T-cell (primary cell): ENCODE measurements at places on chromosomes 12 and 14. TPM values are rescaled to one million over a fixed set of nuclear protein-coding genes. Genes with fewer than 3 reads are reported as not detected.

KRT80 gene
- not detected for total RNA-seq

GRCh38 chr12:85642808-85643207, 193.4 kb downstream of the RASSF9 start:
- DNase-seq = no peak

GRCh38 chr12:3293446-3294161, 197.4 kb upstream of the PRMT8 start:
- no peak for DNase-seq

- no peak for DNase-seq
Measured at GRCh38 chr12:44873898-44874297, 2.2 kb downstream of the NELL2 start.

GRCh38 chr12:49903700-49904423, at the start of gene FAIM2:
Gene FAIM2, minus strand, starts transcription at chr12:49903900. Its CDS starts 108 bp downstream, at chr12:49903792.
- no peak for DNase-seq

DPPA3 gene
- total RNA-seq = not detected

DNA sequence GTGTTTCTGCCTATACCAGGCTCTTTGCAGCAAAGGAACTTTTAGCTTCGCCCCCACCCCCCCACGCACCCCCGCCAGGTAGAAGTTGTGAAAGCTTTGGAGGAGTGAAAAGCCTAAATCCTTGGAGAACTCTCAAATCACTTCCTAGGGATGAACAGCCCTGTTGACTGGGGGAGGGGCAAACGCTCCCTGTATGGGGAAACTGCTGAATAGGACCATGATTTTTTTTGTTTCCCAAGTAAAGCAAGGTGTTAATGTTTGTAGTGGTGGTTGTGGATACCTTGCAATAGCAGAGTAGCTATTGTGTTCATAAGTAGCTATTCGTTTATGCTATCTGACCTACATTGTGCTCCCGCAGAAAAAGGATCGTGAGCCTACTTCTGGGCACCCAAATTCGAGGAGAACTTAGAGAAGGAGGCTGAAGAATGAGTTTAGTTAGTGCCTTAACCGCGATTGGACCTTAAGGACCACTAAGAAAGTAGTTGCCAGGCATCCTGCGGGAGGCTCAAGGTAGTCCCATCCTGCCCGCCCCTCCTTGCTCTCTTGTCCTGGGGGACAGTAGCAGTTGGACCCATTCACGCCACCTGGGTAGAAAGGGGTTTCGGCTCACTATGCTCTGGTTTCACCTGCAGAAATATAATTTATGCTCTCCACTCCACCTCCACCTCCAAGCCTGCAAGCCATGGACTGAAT, 901 bp upstream of the NFKBIA start:
- DNase-seq = no peak

NPAS3 gene
- total RNA-seq = not detected

DNA sequence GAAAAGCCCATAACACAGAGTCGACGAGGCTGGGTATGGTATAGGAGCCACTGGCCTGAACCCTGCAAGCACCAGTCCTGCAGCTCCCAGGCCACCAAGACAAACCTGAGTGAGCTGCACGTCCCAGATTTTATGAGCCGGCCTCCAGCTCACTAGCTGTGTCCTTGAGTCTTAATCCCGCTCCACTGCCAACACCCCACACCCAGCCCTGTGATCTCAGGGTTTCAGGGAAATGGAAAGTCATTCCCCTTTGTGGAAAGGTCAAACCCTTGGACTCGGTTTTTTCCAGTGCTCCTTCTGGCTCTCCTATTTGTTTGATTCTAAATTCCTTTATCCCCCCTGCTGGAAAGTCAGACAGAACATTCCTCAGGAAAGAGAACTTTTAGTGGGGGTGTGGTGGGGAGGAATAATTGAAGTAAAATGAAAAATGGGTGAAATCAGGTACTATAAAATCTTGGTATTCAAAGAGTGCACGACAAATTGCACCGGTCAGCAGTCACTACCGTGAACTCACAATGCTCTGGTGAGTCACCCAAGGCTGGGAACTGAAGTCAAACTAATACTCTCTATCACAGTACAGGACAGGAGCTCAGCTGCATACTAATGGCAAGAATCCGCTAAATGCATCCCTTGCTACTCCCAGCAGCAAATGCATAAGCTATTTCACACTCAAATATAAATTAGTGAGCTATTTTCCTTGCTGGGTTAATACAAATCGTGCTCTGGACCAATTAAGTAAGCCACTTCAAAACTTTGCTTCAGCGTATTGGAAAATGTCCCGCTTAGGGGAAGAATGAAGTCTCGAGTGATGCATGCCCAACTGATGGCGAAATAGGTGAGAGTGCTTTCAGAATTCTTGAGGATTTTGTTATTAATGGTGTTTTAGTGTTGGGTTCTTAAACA, 9.0 kb downstream of the PITPNM2 start:
- DNase-seq = no peak

- DNase-seq = no peak
Measured at GRCh38 chr12:8996682-8997405, 7.5 kb downstream of the KLRG1 start.

DNA sequence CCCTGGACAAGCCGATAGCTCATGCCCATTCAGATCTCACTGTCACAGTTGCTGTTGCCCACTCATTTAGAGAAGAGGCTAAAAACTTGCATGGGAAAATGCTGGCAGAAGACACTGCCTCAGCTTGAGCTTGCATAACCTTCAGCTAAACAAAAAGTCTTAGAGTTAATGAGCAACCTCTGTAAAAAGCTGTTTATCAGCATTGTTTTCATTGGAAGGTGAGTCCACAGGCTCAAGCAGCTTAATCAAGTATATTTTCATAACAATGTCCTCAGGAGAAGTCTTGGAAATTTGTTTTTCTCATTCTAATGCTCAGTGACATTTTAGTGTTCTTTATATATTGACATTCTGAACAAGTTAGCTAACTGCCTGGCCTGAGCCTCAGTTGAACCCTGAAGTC, 872.9 kb downstream of the TMTC2 start:
- DNase-seq = no peak

AKAP6 gene
- 5.1 TPM for total RNA-seq

WNT1 gene
- 0.47 TPM for total RNA-seq

DNA sequence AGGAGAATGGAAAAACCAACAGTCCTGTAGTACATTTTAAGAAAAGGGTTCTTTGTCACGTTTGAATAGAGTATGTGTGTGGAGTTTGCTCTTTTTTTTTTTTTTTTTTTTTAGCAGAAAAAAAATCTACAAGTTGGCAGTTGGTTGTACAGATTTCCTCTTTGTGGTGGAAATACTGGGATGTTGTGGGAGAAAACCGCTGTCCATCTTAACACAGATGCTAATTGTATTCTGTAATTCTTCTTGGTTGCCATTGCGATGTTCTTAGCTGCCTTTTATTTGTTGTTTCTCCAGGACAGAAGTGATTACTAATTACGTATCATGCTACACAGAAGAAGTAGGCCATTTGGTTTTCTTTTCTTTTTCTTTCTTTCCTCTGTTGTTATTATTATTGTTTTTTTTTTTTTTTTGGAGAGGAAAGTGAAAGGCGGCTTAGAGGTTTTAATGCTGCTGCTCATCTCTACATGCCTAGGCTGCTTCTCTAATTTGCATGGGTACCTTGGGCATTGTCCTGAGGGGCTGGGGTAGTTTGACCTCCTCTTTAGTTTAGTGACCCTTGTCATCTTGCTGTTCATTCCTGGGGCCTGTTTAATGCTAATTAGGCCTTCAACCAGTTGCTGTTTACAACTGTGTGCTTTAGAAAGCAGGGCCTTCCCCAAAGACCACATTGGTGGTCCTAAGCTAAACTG, 94.7 kb downstream of the TMTC2 start:
- DNase-seq = no peak

TRAF3 gene
- total RNA-seq = 46.1 TPM

GRCh38 chr14:89027097-89027740, 202.8 kb downstream of the TTC8 start:
- peak; percentile 54 for DNase-seq

ADGRD1 gene
- 0.29 TPM for total RNA-seq

- no peak for DNase-seq
Measured at GRCh38 chr14:100150932-100151587, 8.4 kb downstream of the DEGS2 start.

- no peak for DNase-seq
Measured at GRCh38 chr12:50618864-50619609, 114.3 kb downstream of the DIP2B start.

MLXIP gene
- total RNA-seq = 98.3 TPM

GRCh38 chr12:22014783-22015144, 31.3 kb upstream of the CMAS start:
- no peak for DNase-seq

KITLG gene
- not detected for total RNA-seq
